ENCODE measurements at places on chromosomes 12 and 14.

GRCh38 chr12:87311206-87311605, 718.0 kb downstream of the C12orf50 start:
- no peak for DNase-seq

GRCh38 chr12:80857311-80857710, 80.4 kb downstream of the LIN7A start:
- DNase-seq = no peak

GRCh38 chr12:95231190-95231589, 13.6 kb downstream of the VEZT start:
- no peak for DNase-seq

- DNase-seq = no peak
Observed at GRCh38 chr12:106960443-106960842, 4.7 kb downstream of the TMEM263 start.

- no peak for DNase-seq
Observed at GRCh38 chr12:122610207-122610606, 83.2 kb downstream of the KNTC1 start.

- DNase-seq = no peak
Observed at GRCh38 chr14:41289025-41289424, 317.7 kb upstream of the LRFN5 start.

- DNase-seq = no peak
Observed at GRCh38 chr14:102955636-102956408, 33.4 kb downstream of the AMN start.

DNA sequence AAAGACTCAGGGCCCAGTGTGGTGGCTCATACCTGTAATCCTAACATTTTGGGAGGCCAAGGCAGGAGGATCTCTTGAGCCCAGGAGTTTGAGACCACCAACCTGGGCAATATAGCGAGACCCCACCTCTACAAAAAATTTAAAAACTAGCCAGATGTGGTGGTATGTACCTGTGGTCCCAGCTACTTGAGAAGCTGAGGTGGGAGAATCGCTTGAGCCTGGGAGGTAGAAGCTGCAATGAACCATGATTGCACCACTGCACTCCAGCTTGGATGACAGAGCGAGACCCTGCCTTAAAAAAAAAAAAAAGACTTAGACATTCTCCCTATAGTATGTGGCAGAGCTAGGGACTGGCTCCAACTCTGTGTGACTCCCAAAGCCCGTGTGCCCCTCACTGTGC, 2.9 kb downstream of the UBE3B start:
- no peak for DNase-seq

DNA sequence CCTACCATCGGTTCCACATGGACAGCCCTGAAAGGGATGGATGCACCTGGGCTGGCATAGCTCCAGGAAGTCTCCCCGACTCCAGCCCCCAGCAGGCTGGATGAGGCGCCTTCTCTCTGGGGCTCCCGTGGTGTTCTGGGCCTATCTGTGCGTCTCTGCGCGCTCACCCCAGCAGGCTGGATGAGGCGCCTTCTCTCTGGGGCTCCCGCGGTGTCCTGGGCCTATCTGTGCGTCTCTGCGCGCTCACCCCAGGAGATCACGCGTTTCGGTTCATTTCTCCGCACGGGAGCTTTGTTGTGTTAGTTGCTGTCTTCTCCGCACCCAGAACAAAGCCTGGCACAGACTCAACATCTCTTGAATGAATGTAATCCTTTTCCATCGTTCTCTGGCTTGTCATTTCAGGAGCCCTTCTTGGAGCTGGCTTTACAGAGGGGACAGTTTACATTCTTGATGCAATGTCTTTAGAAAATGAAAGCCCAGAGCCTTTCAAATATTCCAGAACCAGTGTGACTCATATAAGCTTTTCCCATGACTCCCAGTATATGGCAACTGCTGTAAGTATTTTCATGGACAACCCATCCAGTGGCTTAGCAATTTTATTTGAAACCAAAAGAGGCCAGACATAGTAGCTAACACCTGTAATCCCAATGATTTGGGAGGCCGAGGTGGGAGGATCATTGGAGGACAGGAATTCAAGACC, 40.3 kb downstream of the CFAP251 start:
- DNase-seq = no peak

DNA sequence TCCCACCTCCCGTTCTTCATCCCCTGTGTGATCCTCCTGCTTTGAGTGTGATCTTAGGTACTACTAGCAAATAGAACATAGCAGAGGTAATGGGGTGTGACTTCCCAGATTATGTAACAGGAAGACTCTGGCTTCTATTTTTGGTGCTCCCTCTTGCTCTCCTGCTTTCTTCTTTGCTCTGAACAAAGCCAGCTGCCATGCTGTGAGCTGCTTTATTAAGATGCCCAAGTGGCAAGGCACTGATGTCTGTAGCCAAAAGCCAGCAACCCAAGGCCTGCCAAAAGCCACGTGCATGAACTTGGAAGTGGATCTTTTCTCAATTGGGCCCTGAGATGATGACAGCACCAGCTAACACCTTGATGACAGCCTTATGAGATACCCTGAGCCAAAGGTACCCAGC, 5.8 kb upstream of the MFAP5 start:
- no peak for DNase-seq

DNA sequence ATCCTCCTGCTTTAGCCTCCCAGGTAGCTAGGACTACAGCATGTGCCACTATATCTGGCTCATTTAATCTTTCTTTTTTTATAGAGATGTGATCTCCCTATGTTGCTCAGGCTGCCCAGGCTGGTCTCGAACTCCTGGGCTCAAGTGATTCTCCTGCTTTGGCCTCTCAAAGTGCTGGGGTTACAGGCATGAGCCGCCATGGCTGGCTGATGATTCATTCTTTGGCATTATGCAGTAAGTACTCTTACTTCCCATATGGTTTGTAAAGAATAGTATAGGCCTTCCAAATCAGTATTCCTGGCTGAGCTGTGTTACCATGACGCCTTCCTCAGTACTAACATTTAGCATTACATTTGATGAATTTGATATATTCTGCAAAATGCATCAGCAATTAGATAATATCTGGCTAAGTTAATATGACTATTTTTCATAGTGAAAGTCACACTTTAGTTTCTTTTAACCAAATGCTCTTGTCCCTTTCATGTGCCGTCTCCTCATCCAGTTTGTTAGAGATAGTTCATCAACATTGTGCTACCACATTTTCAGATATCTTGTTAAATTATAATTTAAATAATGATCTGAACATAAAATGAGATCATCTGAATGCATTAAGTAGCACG, 3.2 kb upstream of the MIA2 start:
- DNase-seq = no peak

DNA sequence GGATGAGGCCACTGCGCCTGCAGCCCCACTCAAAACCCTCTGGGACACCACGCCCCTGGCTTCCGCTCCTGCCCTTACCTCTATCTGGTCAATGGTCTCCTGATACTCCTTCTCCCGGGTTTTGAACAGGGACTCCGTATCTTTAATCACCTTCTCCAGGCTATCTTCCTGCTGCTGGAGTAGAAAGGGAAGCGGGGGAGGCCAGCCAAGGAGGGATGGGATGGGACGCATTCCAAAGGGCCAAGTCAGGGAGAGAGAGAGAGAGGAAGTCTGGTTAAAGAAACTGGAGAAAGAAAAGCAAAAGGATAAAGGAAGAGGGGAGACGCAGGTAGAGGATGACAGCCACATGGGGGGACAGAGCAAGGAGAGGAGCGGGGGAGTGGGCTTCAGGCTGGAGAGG, 7.9 kb downstream of the IFFO1 start:
- DNase-seq = no peak

DNA sequence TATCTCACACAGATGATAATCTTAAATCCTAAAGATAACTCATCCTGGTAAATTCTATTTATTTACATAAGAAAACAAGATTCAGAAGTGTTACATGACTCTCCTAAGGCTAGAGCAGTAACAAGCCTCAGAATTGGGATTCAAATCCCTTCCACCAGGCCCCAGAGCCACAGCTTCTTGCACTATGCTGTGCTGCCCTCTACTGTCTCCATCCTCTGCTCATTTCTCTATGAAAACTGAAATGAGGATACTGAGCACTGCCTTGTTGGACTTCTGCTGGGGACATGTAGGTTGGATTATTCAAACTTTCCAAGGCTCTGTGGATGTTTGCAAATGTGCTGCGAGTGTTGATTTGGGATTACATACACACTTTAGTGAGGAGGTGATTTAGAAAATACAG, 23.5 kb upstream of the C12orf50 start:
- DNase-seq = no peak

- DNase-seq = no peak
Observed at GRCh38 chr12:94025756-94026155, 122.6 kb upstream of the PLXNC1 start.

GRCh38 chr12:131896811-131897270, 2.4 kb downstream of the ULK1 start:
- DNase-seq = peak; percentile 75

DNA sequence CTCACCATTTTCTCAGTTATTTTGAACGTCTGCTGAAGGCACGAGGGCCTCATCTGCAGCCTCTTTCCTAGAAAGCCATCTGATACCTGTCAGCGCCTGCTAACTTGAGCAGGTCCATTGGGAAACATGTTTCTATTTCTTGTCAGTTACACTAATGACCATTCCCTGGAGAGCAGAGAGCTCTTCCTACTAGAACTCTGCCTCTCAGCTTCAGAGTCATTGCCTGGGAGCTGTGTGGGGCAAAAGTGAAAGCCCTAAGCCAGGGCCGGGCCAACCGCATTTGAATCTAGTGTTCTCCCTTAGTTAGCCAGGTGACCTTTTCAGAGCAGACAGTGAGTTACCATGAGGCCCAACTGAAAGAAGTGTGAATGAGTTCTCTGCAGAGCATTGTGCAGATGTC, 135.8 kb downstream of the EML1 start:
- DNase-seq = no peak

- no peak for DNase-seq
Observed at GRCh38 chr14:89973234-89973823, 17.6 kb downstream of the TDP1 start.

- no peak for DNase-seq
Observed at GRCh38 chr12:78952552-78952929, 88.0 kb downstream of the SYT1 start.

- DNase-seq = no peak
Observed at GRCh38 chr14:105139212-105139825, 29.3 kb downstream of the JAG2 start.

- DNase-seq = no peak
Observed at GRCh38 chr12:107684029-107684795, 1.4 kb upstream of the PWP1 start.

DNA sequence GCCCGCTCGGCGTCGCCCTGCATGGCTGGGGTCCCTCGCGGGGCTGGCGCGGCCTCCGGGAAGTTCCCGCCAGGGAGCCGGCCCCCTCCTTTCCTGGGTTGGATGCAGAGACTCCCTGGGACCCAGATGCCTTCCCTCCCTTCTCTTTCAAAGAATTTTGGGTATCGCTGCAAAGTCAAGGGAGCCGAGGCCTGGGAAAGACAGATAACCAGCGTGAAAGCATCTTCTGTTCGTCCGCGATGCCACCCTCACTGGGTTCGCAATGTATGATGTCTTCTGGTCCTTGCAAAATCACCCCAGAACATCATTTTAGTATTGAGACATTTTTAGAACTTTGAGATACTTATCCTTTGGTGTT, 451 bp downstream of the IRAK3 start:
- no peak for DNase-seq

DNA sequence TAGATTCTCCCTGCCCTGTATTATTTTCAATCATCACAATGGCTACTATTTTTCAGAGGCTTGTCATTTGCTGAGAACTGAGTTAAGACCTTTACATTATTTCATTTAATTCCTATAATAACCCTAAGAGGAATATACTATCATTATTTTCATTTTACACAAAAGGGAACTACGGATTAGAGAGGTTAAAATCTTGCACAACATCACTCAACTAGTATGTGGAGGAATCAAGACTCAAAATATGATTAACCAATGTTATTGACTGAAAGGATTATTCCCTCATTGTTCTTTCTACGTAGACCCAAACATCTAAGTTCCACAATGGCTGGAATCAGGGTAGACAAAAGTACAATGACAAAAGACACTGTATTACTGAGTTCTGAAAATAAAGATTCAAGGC, 45.0 kb downstream of the GPR65 start:
- DNase-seq = no peak

DNA sequence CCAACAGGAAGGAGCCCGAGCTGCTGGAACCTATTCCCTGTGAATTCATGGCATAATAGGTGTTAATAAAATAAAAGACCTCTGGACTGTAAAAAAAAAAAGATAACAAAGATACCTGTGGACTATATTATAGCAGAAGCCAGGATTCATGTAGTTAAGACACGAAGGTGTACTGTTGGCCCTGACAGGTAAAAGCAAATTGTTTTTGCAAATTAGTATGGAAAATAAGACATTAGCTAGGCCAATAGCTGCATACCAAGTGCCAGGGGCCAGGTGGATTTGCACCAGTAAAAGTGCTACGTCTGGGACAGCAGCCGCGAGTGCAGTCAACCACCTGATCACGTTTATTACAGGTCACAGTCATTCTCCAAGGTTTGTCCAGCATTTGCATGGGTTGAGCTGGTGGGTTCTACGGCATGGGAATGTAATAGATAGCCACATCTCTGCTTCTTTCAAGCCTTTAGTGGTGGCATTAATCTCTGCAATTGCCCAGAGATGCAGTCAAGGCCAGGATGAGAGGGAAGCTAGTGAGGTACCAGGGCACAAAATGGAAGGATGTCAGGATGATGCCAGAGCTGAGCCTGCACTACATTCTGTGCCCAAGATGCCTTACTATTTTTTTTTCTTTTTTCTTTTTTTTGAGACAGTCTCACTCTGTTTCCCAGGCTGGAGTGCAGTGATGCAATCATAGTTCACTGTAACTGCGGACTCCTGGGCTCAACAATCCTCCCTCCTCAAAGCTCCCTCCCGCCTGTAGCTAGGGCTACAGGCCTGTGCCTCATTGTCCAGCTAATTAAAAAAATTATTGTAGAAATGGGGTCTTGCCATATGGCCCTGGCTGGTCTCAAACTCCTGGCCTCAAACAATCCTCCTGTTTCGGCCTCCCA, 26.3 kb downstream of the TNFAIP2 start:
- DNase-seq = no peak

DNA sequence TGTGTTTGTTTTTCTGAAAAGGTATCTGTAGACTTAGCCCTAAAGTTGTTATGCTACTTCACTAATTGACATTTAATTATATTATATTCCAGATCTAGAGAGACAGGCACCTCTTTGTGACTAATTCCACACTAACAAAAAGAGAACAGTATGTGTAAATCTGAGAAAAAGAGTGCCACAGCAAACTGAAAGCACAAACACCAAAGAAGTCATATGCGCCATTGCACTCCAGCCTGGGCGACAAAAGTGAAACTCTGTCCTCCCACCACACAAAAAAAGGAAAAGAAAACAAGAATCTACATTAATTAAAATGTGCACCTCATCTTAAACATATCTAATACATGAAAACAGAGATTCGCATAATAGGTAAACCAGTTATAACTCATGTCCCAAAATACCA, 4.4 kb upstream of the CSRNP2 start:
- DNase-seq = no peak

GRCh38 chr14:75126121-75126544, 715 bp downstream of the NEK9 start:
- peak; percentile 4 for DNase-seq

Data from GF-D8 (cell line).